Occipital lobe (tissue), 3 donors: ENCODE measurements at places on chromosomes 3 and 15.

DNA sequence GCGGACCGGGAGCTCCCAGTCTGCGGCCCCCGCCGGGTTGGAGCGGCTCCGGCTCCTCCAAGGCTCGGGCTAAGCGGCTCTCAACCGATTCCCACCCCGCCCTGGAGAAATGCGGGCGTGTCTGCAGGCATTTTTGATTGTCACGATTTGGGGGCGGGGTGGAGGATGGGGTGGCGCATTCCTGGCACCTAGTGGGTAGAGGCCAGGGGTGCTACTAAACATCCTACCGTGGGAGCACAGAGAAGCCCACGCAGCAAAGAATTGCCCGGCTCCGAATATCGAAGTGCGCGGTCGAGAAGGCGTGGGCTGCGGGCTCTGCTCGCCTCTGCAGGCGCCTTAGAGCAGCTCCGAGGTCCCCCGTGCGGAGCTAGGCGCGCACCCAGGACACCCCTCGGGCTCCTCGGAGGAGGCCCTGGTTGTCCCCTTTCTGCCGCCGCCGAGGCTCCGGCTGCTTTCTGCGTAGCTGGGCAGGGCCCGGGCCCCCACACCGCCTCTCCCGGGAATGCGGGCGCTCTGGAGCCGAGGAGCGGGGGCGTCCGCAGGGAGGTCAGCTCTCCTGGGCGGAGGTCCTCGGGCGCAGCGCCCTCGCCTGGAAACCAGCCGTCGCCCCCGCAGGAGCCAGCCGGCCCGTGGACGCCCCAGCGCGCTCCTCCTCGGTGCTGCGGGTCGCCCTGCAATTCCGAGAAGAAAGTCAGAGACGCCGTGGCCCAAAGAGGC lies 16.5 kb upstream of the LAMP3 start:
- DNase-seq, result peak; percentile 56

DNA sequence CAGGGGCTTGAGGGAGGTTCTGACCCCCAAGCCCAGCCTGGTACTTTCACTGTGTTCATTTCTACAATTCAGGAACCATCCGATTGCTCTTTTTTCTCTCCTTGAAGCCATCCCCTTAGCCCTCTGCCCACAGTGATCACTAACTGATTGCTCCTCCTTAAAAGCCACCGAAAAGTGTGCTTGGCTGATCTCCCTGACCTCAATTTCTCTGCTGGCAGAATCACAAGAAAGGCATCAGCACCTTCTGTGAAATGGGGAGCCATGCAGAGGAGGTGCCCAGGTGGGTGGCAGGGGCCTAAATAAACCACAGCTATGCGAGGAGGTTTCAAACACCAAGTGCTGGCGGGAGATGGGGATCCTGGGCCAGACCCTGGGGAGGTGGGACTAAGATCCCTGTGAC lies 56.2 kb downstream of the SRGAP3 start:
- no peak for DNase-seq

- DNase-seq, result no peak
These were observed 56.7 kb downstream of the DRD3 start for GRCh38 chr3:114122027-114122709.

- DNase-seq, result no peak
These were observed 162.7 kb downstream of the STT3B start for GRCh38 chr3:31695280-31696008.

GRCh38 chr3:105862217-105862616 lies 6.6 kb downstream of the CBLB start:
- DNase-seq, result no peak

- no peak for DNase-seq
These were observed 40.1 kb downstream of the SGO1 start for GRCh38 chr3:20145874-20146273.

DNA sequence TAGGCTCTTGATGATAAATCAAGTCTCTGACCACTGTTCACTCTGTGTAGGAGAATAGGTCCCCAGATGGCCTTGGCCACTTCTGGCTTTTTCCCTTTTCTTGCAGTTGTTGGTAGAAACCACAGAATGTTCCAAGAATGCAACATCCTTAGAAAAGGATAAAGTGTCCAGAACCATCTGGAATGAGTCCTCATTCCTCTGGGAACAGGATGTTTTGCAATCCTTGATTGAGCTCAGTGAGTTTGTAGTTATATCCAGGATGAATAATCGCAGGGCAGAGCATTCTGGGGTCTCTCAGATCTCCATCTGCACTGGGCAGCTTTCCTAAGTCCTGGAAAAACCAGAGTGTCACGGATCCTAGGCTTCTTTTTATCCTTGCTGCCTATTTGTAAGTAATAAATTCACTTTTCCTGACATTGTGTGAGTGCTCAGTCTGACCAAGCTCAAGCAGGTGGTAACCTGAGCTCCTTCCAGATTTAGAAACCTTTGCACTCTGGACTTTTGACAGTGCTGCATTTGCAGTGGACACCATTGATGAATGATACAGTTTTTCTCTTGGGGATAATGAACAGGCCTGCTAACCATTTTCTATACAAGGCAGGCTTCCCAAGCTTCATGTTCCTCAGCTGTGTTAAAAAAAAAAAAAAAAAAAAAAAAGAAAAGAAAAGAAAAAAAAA lies 1028.6 kb downstream of the OTOL1 start:
- DNase-seq, result no peak

GRCh38 chr3:46353647-46354410 lies at the start of gene CCR2:
TSS of gene CCR2 (plus strand) at chr3:46354111. CDS start at chr3:46357528, 3,417 bp downstream.
- no peak for DNase-seq
